SK-N-SH treated with all-trans-retinoic acid at 6 μM for 48 hours (cell line): ENCODE measurements at places on chromosomes 2 and 18.

GRCh38 chr2:238286095-238286494 lies 2.3 kb downstream of the PER2 start:
- no peak for ATAC-seq

GRCh38 chr2:231263118-231263831 lies 64.8 kb downstream of the ARMC9 start:
- no peak for ATAC-seq

GRCh38 chr2:224366267-224366844 lies 35.6 kb downstream of the FAM124B start:
- peak; percentile 61 for ATAC-seq

DNA sequence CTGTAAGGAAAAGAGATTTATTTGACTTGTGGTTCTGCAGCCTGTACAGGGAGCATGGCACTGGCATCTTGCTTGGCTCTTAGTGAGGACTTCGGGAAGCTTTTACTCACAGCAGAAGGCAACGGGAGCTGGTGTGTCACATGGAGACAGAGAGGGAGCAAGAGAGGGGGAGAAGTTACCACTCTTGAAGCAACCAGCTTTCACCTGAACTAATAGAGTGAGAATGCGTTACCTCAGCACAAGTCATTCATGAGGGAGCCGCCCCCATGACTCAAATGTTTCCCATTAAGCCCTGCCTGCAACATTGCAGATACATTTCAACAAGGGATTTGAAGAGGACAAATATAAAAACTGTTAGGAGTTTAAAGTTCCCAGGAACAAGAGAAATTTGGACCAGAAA lies 190.0 kb downstream of the CYRIA start:
- no peak for ATAC-seq

GRCh38 chr2:99863903-99864270 lies 278.5 kb downstream of the AFF3 start:
- ATAC-seq = no peak

DNA sequence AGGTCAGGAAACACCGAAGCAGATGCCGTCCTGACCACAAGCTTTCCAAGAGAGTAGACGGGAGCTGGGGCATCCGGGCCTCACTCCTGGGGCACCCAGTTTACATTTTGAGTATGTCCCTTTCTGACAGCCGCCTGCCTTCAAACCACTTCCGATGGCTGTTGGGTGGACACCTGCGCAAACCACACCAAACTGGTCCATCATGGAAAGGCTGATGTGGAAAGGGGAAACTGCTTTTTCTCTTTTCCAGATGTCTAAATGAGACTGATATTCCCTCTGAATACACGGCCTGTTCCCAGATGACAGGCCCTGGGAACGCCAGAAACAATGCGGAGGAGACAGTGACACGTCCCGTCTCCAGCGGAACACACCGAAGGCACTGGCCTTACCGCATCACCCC lies 290.0 kb upstream of the SALL3 start:
- no peak for ATAC-seq

GRCh38 chr2:119674711-119675500 lies 4.1 kb upstream of the TMEM177 start:
- no peak; the same call in 2 of the 3 replicates for ATAC-seq

- no peak for ATAC-seq
Measured at GRCh38 chr18:13534631-13535030, 191.7 kb downstream of the FAM210A start.

- ATAC-seq = no peak
Measured at GRCh38 chr2:145185696-145186095, 665.8 kb upstream of the ZEB2 start.

- ATAC-seq = no peak
Measured at GRCh38 chr2:200138391-200139124, 167.9 kb upstream of the SPATS2L start.
